B cell (primary cell): ENCODE measurements at places on chromosomes 16 and 17.
A peak's percentile ranks its signal among the peaks of the same experiment; 100 is the strongest.

- peak; percentile 38 for DNase-seq
Measured at GRCh38 chr16:47779201-47780016, 318.3 kb downstream of the PHKB start.

DNA sequence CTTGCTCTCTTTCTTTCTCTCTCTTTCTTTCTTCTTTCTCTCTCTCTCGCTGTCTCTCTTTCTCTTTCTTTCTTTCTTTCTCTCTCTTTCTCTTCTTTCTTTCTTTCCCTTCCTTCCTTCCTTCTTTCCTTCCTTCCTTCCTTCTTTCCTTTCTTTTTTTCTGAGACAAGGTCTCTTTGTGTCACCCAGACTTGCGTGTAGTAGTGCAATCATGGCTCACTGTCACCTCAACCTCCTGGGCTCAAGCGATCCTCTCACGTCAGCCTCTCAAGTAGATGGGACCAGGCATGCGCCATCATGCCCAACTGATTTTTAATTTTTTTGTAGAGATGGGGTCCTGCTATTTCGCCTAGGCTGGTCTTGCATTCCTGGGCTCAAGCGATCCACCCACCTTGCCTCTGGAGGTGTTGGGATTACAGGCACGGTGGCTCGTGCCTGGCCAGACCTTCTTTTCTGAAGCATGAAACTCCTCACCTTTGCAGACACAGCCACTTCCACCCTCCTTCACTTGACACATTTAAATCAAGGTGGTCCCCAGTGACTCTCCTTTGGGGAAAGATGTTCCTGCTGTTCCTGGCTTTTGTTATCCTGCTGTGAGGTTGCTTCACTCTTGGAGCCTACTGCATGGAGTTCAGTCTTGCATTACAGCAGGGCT lies 26.8 kb upstream of the NKD1 start:
- DNase-seq: no peak

GRCh38 chr17:74528491-74529199 lies 2.6 kb downstream of the CD300LB start:
- DNase-seq: peak; percentile 83

GRCh38 chr16:66247516-66248481 lies 118.7 kb upstream of the CDH5 start:
- no peak for DNase-seq

DNA sequence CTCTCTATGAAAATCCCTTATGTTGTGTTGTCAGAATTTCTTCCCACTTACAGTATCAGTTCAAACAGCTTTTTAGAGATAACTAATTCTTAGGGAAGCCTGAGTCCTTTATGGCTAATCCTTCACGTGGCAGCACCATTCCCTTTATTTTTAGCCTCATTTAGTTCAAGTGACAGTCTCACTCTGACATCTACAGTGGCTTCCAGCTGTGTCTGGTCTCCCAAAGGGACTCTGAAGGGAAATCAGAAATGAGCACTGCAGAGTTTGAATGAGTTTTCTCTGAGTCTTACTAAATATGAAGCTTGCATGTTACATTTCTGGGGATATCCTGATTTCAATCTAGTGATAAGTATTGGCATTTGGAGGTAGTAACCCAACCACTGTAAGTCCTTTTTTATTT lies 1104.1 kb downstream of the CDH11 start:
- no peak for DNase-seq

GRCh38 chr17:29148257-29148789 lies 31.9 kb downstream of the MYO18A start:
- DNase-seq: no peak

DNA sequence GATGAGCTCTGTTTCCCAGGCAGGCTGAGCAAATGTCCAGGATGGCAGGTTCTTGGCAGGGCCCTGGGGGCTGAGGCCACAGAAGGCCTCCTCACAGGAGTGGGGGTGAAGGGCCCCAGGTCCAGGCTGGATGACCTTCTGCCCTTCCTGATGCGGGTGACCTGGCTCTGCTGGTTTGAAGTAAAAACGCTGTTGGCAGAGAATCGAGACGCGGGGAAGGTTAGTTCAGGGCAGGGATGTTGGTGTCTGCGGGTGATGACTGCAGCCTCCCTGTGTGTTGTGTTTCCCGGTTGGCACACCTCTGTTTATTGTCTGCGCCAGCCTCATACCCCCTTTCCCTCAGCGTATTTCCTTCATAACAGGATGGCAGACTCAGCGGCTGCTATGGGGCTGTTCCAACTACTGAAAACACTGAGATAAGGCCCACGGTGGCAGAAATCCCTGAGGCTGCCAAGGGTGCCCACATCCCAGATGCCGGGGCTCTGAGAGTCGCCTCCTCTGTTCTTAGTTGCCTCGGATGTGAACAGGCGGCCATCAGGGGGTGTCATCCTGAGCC lies 104.6 kb downstream of the METRNL start:
- no peak for DNase-seq

- DNase-seq: no peak
Measured at GRCh38 chr17:36848008-36848902, 89.0 kb upstream of the LHX1 start.

GRCh38 chr17:78697122-78697521 lies 85.0 kb downstream of the CYTH1 start:
- no peak for DNase-seq
